ENCODE measurements at places on chromosomes 5 and 9. TPM values are rescaled to one million over a fixed set of nuclear protein-coding genes. Genes with fewer than 3 reads are reported as not detected.

- H3K36me3 ChIP-seq, result no peaks in the 10 kb centered on the region
- no peaks in the 10 kb centered on the region for H3K27me3 ChIP-seq
- H3K4me1 ChIP-seq, result no peaks in the 10 kb centered on the region
- no peak overlapping the region for H3K27ac ChIP-seq
- no peak overlapping the region for H3K4me3 ChIP-seq
Measured at GRCh38 chr5:16454686-16455085, 10.9 kb downstream of the ZNF622 start.

GRCh38 chr9:33129886-33130881, 37.0 kb downstream of the B4GALT1 start:
- H3K4me3 ChIP-seq, result no peak overlapping the region
- no peaks in the 10 kb centered on the region for H3K36me3 ChIP-seq
- no peak overlapping the region for H3K27ac ChIP-seq
- DNase-seq, result no peak
- H3K4me1 ChIP-seq, result peaks cover 15% of the 10 kb centered on the region

DNA sequence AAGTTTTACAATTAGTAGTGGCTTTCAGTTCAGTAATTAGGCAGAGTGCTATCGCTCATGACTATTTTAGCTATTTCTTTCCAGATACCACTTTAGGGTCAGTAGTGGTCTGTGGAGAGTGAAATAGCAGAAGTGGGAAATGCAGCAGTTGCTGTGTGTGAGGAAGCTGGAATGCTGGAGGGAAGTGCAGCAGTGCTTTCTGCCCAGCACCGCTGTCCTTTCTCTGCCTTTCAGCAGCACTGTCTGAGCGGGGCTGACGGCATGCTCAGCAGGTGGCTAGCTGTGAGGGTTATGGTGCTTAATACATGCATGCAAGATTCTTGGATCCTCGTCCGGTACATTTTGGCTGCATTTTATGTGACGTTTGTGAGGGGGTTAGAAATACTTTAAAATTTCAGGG, 213.9 kb downstream of the PBX3 start:
- H3K36me3 ChIP-seq, result peaks cover 24% of the 10 kb centered on the region
- H3K4me3 ChIP-seq, result no peak overlapping the region
- no peak overlapping the region for H3K27ac ChIP-seq
- no peaks in the 10 kb centered on the region for H3K4me1 ChIP-seq
- no peaks in the 10 kb centered on the region for H3K27me3 ChIP-seq
- no peak for DNase-seq

DNA sequence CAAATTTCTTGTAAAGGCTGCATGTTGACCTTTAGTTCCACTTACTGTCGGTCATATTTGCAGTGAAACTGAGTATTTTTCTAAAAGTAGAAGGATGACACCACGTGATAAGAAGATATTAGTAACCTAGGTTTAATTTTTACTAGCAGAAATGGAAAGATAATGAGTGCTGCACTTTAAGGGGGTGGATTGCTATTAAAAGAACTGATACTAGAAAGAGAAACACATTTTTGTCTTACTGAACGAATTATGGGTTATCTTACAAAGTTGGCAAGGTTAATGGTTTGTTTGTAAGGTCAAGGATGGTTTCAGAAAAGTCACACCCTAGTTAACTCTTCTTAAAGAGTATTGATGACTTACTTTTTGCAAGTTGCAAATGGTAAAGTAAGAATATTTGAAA, 2.4 kb downstream of the MACIR start:
- H3K27ac ChIP-seq, result peak overlapping the region; percentile 4
- peak overlapping the region; percentile 79 for H3K4me3 ChIP-seq
- no peak for DNase-seq
- no peaks in the 10 kb centered on the region for H3K27me3 ChIP-seq
- H3K36me3 ChIP-seq, result no peaks in the 10 kb centered on the region
- H3K4me1 ChIP-seq, result no peaks in the 10 kb centered on the region

The SPARC gene
- 1,393 TPM for total RNA-seq

The PCDHB9 gene
- 4.6 TPM for total RNA-seq

The CD274 gene
- 2.1 TPM for total RNA-seq

The RIMOC1 gene
- 17.2 TPM for total RNA-seq

All from tibial nerve (tissue), 4 donors.